Activated naive CD8-positive, alpha-beta T cell treated with anti-CD3 and anti-CD28 coated beads, Interleukin-2, amount 50 U/mL, for 16 hours (primary cell): ENCODE measurements at places on chromosomes 3 and 15.

DNA sequence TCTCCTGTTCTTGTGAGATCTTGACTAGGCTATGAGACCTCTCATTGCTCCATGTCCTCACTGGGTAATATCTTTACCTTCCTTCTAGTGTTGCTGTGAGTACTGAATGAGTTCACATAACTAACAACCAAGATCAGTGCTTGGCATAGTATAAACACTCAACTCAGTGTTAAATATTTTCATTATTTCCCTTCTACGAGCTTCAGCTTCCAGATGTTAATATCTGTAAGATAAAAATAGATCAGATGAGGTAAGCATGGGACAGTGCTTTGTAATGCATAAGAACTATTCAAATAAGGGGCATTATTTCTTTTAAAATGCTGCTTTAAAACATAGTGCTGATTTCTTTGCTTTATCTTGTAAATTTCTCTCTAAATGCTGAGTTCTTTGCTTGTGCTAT is 130.8 kb downstream of the DIPK2A start:
- no peak for DNase-seq

DNA sequence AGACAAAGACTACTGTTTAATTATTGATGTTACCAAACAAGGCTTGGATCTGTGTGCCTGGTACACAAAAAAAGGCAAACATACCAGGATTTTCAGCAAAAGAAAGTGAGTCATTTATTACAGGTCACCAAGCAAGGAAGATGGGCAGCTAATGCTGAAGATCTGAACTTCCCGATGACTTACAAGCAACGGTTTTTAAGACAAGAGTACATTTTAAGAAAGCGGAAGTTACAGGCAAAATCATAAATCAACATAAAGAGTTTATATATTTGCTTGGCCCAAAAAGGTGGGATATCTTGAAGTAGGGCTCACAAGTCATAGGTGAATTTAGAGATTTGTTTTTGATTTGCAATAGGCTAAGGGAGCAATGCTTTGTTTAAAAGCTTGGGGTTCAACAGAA is 125.4 kb upstream of the SPATA16 start:
- DNase-seq, result no peak

- no peak for DNase-seq
These were observed 307.1 kb downstream of the IL20RB start for GRCh38 chr3:137264843-137265330.

DNA sequence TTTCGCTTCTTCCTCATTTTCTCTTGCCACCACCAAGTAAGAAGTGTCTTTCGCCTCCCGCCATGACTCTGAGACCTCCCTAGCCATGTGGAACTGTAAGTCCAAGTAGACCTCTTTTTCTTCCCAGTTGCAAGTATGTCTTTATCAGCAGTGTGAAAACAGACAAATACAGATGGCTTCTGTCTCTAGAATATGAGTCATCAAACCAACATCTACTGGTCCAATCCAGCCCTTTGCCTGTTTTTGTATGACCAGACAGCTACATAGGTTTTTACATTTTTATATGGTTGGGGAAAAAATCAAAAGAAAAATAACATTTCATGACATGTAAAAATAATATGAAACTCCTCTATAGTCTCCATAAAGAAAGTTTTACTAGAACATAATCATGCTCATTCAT is 118.7 kb upstream of the PTPRG start:
- no peak for DNase-seq

DNA sequence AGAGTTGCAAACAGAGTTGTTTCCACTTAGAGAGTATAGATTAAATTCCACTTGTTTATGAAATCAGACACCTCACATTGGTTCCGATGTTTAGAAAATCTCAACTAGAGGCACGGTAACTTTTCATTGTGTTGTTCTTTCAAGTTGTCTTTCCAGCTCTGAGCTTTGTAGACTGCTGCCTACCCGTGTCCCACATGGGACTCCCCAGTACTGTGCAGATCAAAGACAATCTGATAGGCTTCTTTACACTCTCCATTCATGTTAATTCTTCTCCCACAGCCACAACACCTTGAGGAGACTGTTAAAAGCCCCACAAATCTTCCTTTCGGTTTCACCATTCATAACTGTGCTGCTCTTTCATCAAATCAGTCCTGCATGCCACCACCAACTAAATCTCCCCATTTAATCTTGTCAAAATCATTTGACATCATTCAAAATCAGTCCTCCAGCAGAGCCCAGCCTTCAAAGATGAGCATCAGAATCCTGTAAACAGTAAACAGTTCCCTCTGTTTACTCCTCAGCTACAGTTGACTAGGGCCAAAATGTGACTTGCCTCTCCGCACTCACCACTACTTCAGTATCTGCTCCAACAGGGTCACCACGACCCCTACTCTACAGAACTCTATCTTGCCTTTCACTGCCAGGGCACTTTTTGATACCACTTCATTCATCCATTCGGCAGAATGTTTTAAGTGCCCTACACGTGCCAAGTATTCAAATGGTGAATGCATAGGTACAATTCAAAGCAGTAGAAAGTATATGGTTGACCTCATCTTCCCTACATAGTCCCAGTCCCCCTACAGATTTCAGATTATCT is 8.3 kb downstream of the ANXA2 start:
- no peak for DNase-seq

DNA sequence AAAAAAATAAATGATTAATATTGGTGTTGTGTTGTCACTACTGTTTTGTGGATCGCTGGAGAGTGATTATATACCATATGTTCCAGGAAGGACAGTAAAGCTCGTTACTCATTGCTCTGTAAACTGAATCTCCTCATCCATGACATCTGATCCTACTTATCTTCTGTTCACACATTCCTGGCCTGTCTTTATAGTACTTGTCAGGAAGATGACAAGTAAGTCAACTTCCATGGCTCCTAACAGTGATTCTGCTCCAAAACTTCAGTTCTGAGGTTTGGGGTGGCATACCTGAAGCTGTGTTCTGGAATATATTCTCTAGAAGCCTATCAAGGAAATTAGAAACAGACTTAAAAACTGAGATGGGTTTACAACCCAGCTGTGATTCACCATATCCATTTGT is 288.9 kb downstream of the ZBBX start:
- no peak for DNase-seq

DNA sequence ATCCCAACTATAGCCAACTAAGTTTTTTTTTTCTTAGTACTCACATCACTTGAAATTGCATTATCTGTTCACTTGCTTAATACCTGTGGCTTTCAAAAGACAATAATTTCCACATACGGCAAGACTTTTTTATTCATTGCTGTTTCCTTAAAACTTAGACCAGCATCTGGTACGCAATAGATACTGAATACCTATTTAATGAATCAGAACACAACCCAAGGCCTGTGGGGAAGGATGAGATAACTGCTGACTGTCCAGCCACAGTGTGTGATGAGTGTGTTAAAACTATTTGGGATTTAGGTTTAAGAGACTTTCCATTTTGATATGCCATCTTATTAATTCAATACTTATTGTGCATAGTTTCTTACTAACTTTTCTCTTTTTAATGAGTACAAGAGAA is 988.7 kb downstream of the NTRK3 start:
- DNase-seq, result no peak

DNA sequence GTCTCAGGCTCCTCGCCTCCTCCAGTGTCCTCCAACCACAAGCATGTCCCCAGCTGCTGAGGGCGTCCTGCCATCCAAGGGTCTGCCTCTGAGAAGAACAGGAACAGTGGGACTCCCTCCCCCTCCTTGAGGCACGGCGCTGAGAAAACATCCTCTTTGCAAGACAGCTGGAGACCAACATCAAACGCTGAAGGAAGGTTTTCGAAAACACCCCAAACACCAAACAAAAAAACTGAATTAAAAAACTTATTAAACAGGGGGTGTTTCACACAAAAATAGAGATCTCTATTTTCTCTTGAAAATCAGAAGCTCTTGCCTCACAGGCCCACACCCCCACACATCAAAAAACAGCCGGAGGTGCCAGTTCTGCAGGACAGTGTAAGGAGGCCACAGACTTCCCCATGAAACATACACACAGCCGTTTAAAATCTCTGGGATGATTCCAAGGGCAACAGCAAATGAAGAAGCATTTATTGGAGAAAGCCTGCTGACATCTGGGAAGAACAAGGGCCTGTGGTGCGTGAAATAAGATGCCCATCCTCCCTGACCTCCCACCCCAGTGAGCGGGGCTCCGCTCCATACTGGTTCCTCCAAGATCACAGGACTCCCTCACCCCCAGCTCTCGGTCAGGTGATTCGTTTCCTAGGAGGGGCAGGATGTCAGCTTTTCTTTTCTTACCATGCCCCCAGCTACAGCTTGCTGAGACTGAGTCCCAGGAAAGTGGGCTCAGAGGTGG is 71.3 kb downstream of the NUP210 start:
- DNase-seq, result no peak

DNA sequence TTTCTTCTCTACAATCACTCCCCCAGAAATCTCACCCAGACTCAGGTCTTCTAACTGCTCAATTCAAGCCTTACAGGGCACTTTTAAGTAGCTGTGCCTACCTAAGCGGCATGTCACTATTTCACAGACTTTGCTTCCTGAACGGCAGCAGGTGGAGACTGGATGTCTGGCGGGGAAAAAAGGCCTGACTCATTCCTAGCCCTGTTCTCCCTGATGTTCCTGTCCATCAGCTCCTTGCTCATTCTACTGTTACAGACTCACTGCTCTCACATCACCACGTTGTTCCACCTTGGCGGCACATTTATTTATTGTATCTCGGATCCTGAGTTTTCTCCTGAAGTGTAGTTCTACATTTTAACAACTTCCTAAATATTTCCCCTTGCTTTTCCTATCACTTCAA is 52.6 kb upstream of the ATP11B start:
- DNase-seq, result no peak

GRCh38 chr15:62057341-62057980 is 2.8 kb downstream of the VPS13C start:
- DNase-seq, result no peak

- DNase-seq, result no peak
These were observed 256.3 kb downstream of the TIGIT start for GRCh38 chr3:114550165-114550564.

- DNase-seq, result no peak
These were observed 5.7 kb upstream of the SUMF1 start for GRCh38 chr3:4472766-4473165.

- no peak for DNase-seq
These were observed 33.8 kb upstream of the CTSH start for GRCh38 chr15:78978601-78979179.

DNA sequence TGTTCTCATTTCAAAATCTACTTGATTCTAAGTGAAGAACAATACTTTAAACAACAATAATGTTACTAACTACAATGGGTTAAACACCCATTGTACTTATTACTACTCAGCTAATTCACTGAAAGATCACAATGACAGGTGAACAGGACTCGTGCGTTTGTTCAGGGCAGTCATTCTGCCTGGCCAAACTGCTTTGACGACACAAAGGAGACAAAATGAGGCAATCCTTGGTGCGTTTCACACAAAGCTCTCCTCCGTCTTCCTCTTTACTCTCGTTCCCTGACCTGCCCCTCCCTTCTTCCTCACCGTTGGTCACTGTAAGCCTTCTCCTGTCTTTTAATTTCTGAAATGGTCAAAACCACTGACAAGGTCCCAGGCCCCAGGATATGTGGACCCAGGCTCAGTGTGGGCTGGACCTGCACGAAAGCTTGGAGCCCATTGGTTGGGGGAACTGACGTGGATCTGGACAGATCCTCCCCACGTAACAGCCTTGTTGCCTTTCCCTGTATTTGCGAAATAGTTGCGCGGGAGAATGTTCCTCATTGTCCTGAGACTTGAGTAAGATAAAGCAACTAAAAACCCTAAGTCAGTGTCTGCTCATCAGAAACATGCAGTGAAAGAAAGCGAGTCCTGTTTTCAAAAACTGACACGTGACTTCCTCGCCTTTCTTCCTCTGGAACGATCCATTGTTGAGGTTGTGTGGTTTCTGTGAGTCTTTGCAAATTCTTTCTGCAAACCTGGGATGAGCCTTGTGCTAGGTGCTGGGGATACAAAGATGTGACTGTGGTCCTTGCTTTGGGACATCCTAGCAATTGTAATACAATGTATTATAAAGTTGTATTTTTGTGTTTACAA is 147.1 kb upstream of the RGMA start:
- DNase-seq, result no peak

DNA sequence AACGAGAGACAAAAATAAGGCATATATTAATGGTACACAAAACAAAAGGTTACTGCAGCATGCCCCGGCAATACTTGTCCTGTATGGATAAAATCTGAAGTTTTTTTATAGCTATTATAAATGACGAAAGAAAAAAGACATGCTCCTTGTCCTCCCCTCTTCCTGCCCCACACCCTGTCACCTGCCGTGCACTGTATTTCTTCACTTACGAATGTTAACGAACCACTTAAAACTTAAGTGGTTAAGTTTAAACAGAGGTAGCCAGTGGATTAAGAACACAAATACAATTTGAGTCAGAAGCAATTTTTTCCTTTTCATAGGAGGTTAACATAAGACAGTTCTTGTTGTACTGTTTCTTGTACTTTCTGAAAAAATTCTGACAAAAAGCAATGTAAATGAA is 799.1 kb upstream of the NECTIN3 start:
- DNase-seq, result no peak

GRCh38 chr15:94229591-94230369 is 1.6 kb upstream of the MCTP2 start:
- DNase-seq, result no peak

GRCh38 chr15:61521953-61522352 is 292.9 kb upstream of the RORA start:
- DNase-seq, result no peak

- DNase-seq, result no peak
These were observed 7.3 kb upstream of the CYP11A1 start for GRCh38 chr15:74374648-74375302.

- DNase-seq, result no peak
These were observed 11.6 kb upstream of the DLL4 start for GRCh38 chr15:40917585-40917984.

DNA sequence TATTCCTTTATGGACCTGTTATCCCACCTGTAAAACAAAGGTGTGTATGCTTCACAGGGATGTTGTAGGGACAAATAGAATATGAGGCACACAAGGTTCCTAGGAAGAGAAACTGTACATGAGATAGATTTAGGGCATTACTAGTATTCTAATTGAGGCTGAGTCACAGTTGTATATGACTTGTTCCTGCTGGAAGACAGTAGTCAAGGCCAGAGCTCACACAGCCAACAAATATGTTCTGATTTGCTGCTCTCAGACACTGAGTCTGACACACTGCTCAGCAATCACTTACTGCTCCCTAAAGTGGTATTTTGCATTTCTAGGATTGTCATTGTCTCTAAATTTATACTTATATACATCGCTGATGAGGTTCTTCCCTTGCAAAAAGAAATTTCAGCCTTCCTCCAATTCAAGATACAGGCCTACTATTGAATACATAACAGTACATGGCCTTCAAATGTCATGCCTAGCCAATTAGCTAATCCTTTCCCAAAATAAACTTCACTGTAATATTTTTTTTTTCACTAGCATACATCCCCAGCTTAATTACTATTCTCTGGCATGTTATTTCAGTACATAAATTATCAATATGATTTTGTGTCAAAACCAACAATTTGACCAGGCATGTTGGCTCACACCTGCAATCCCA is 69.8 kb downstream of the TIGIT start:
- DNase-seq, result no peak
